Activated naive CD8-positive, alpha-beta T cell treated with anti-CD3 and anti-CD28 coated beads, Interleukin-2, amount 10 ng/mL, durations not matched to agents 7 days and 5 days (primary cell): ENCODE measurements at places on chromosomes 16 and 17. TPM values are rescaled to one million over a fixed set of nuclear protein-coding genes. Genes with fewer than 3 reads are reported as not detected.

- peak; percentile 56 for DNase-seq
Observed at GRCh38 chr17:12789481-12790248, at the start of gene ARHGAP44. Gene ARHGAP44, plus strand, starts transcription at chr17:12789498. Its CDS starts 341 bp downstream, at chr17:12789839.

The TNFRSF17 gene
- not detected for total RNA-seq

- no peak for DNase-seq
Observed at GRCh38 chr16:2473446-2473926, 1.4 kb upstream of the TBC1D24 start.

DNA sequence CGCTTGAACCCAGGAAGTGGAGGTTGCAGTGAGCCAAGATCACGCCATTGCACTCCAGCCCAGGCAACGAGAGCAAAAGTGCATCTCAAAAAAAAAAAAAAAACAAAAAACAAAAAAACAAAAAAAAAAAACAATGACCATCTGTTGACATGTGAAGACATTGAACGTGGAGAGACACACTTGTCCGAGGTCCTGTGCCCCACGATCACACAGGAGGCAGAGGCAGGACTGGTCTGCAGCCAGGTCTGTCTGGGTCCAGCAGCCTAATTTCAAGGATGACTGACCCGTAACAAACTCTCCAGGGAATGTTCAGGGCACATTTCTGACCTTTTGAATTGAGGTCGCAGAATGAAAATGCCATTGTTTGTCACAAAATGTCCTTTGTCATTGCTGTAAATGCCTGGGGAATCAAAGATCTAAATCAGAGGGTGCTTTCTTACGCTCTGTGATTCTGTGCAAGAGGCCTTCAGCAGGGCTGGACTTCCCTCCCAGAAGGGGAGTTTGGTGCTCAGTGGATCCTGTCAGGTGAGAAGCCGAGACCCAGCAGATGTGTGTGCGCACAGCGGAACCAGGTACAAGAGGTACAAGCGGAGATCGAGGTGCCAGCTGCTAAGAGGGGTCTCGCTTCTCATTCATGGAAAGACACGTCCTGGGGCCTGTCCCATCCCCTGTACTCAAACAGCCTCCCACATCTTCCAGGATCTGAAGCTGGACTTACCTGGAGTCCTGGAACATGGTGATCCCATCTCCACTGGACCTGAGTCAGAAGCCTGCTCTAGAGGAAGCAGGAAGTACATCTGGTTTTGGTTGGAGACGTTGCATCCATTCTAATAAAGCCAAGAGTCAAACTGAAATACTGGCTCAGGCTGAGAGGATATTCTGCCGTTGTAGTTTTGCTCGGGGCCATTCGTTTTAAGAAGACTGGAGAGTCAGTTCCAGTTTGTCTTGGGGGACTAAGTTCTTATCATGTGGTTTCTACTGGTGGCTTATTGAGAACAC, 95.8 kb downstream of the IRF8 start:
- no peak for DNase-seq

GRCh38 chr16:77299395-77299794, 100.2 kb downstream of the SYCE1L start:
- DNase-seq = no peak
